ENCODE measurements at places on chromosomes 7 and 10.

DNA sequence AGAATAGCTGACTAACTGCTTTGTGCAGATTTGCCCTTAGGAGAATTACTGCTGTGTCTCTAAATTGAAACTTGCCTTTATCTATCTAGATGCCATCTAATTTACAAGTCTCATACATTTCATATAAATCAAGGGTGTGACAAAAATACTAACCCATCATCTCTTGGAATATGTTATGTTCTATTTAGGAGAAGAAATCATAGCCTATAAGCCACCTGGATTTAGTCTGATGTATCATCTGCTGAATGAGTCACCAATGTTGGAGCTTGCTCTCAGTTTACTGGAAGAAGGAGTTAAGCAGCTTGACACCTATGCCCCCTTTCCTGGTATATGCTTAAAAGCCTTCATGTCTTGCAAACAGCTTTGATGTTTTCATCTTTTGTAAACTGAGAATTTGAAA is 43.5 kb downstream of the NUP205 start:
- no peak for DNase-seq

DNA sequence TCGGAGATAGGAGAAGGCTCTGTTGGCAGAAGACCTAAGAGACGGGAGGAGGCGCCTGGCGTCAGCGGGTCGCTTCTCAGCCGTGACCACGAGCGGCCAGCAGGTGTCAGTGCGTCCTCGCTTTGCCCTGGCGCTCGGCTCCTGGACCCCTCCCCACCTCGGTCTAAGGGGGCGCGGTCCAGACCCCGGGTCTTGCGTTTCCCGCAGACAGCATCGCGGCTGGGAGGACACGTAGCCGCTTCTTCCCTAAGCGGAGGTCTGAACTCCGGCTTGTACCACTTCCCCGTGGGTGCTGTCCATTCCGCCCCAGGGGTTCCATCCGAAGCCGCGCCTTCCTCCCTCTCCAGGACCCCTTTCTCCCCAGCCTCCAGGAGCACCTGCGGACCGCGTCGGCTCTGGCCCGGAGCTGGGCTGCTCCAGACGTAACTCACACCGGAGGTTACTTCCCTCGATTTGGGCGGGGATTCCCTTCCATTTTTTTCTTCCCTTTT is 593 bp upstream of the ADRA2A start:
- DNase-seq: peak; percentile 18

- no peak for DNase-seq
Observed at GRCh38 chr7:115976651-115977050, 53.9 kb downstream of the TFEC start.

GRCh38 chr7:151796091-151796870 is 80.6 kb downstream of the PRKAG2 start:
- no peak for DNase-seq

DNA sequence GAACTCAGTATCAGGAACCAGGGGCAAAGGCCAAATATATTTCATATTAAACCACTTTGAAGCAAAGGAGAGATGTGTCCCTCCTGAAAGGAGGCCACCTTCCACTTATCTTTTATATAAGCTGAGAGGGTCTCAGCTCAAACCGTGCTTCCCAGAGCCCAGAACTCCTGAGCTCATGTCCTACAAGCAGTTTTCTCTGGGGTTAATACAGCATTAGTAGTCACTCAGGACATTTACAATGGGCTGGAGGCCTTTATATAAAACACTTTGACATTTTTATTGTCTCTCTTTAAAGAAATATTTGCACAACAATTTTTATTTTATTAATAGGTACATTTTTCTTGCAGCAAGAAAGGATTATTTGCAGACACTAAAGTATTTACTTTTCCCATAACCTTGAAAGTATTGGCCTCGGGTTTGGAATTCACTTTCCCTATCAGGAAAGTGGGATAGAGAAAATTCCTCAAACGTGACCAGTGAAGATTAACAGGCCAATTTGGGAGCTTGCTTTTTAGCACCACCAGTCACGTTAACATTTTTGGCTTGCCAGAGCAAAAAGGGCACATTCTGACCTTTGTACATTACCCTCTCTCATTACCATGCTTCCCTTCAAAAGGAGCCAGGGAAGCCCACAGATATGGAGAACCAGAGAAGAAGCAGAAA is 464.9 kb upstream of the NRP1 start:
- DNase-seq: no peak
